ENCODE measurements at places on chromosomes 2 and 18.

GRCh38 chr2:200064879-200065278, 109.5 kb downstream of the MAIP1 start:
- no peak for DNase-seq

GRCh38 chr2:45769854-45770576, 118.5 kb downstream of the PRKCE start:
- no peak for DNase-seq

- no peak for DNase-seq
Observed at GRCh38 chr2:23669413-23670244, 257.3 kb downstream of the ATAD2B start.

DNA sequence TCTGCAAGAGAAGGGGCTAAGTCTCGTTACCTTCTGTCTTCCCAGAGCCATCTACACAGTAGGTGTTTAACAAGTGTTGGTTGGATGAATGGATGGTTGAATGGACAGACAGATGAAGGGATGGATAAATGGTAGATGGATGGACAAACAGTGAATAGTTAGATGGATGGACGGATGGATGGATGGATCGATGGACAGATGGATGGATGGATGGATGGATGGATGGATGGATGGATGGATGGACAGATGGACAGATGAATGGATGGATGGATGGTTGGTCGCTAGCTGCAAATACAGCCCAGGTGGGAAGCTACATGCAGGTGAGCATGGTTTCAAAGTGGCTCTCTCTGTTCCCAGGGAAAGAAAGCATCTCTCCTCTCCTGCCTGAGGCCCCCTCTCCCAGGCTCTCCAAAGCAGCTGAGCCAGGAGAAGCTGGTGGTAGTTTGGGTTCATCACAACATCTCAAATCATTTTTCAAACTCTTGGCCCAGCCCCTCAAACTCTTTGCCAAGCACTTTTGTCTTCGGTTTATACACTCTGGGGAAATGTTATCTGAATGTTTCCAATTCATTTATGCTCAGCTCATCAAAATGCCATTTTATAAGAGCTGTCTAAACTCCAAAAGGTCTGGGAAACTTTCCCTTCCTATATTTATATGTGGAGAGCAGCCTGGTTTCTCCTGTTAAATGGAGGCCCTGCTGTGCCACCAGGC, 192.7 kb downstream of the ANAPC1 start:
- DNase-seq: no peak

DNA sequence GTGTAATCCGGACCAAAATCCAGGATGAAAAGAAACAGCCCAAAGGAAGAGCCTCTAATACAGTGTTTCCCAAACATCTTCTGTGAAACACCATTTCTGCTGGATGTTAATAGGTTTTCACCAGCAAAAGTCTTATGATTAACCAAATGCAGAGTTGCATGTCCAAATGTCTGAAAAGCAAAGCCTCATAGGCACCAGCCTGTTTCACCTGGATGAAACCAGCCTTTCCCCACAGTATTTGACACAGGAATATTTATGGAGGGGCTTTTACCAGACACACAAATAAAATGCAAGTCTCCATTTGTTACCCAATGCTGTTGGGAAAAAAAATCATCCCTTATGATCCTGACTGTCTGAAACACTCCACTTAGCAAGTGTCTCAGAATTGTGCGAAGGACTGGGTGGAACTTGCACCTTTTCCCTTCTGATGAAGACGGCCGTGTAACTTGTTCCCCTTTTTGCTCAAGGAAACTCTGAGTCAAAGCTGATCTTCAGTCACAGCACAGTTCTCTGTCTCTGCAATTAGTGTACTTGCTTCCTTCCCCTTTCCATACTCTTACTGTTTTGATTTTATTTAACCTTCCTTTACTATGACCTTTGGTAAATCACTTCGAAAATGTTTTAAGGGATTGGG, 70.3 kb upstream of the IL1R2 start:
- DNase-seq: peak; percentile 25

DNA sequence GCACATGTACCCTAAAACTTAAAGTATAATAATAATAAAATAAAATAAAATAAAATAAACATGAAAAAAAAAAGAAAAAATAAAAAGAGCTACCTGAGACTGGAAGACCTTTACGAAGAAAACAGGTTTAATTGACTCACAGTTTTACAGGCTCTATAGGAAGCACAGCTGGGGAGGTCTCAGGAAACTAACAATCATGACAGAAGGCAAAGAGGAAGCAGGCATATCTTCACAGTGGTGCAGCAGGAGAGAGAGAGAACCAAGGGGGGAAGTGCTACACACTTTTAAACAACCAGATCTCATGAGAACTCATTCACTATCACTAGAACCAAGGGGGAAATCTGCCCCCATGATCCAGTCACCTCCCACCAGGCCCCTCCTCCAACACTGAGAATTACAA, 379.3 kb upstream of the VWC2L start:
- DNase-seq: no peak

DNA sequence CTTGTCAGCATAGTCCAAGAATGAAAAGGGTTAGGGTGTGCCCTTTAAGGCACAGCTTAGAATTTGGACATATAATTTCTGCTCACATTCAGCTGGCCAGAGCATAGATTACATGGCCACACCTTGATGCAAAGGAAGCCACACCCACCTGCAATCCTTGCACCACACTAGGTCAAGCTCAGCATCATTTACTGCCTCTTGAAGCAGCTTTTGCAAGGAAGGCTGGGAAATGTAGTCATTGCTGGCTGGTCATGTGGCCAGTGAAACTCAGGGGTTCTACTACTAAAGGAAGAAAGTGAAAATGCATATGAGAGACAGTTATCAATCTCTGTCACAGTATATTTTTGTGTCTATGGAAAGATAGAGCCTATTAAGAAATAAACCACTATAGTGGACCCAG, 159.3 kb downstream of the GFPT1 start:
- no peak for DNase-seq

GRCh38 chr2:58484629-58485028, 243.5 kb upstream of the FANCL start:
- no peak for DNase-seq

DNA sequence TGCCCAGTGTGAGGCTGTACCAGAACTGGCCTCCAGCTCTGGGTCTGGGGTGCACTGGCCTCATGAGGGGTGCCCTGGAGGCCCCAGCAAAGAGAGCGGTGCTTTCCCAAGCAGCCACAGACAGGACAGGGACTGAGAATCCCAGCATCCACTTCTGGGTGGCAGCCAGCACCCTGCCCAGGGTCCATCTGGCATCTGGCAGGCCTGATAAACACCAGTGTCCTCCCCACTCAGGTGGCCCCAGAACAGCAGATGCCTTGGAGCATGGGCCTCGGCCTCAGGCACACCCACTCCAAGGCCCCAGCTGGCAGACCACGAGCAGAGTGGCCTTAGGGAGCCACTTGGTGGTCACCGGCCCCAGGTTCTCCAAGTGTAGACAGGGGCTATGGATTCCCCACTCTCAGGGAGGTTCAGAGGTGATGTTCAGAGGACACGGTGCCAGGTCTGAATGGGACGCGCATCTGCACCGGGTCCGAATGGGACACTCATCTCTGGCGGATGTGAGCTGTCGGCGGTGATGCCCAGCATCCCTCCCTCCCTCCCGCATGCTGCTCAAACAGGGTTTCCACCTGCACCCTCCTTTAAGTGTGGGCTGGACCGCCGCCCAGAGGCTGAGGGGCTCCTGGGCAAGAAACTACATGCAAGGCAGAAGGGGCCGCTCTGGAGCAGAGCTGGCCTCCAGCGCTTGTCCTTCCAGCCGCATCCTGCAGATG, 82.2 kb upstream of the GPC1 start:
- no peak for DNase-seq
